ENCODE measurements at places on chromosomes 4 and X.

DNA sequence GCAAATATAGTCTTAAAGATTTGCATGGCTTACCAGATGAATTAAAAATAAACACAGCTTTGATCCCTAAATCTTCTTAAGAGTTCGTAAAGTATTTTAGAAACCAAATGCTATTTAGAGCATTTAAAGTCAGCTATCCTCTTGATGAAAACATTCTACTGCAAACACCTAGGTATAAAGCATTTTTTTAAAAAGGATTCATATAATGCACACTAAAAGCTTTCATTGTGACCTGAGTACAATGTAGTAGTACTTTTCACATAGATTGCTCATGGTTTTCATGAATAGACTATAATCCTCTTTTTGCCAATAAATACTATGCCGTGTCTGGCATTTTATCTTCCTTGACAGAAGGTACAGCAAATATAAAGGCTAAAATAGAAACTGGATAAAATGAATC is 805.1 kb upstream of the INTU start:
- DNase-seq: no peak

DNA sequence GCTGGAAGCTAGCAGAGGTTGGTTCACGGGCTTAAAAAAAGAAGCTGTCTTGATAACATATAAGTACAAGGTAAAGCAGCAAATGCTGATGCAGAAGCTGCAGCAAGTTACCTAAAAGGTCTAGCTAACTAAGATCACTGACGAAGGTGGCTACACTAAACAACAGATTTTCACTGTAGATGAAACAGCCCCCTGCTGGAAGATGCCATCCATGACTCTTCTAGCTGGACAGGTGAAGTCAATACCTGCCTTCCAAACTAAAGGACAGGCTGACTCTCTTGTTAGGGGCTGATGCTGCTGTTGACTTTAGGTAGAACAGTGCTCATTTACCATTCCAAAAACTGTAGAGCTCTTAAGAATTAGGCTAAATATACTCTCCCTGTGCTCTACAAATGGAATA is 99.5 kb downstream of the FBXW7 start:
- DNase-seq: no peak

DNA sequence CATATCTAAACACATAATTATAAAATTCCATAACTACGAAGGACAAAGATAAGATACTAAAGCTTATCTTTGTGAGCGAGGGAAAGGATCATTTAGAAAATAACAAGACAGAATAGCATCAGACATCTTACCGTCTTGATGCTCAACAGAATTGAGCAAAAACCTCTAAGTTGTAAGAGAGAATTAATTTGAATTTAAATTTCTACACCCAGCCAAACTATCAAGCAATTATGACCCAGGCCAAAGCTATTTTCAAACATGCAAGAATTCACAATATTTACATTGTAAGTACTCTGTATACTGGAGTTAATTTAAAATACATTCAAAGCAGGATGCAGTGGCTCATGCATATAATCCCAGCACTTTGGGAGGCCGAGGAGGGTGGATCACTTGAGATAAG is 16.5 kb downstream of the CLOCK start:
- DNase-seq: no peak

- no peak for DNase-seq
Measured at GRCh38 chr4:118968005-118968404, 79.4 kb downstream of the SYNPO2 start.

- DNase-seq: no peak
Measured at GRCh38 chr4:47624031-47624441, 139.0 kb downstream of the ATP10D start.

- no peak for DNase-seq
Measured at GRCh38 chr4:168876106-168876505, 133.9 kb downstream of the CBR4 start.

- no peak for DNase-seq
Measured at GRCh38 chr4:7610841-7611240, 176.1 kb upstream of the PSAPL1 start.

- no peak for DNase-seq
Measured at GRCh38 chr4:47049347-47049746, 18.0 kb downstream of the GABRB1 start.

DNA sequence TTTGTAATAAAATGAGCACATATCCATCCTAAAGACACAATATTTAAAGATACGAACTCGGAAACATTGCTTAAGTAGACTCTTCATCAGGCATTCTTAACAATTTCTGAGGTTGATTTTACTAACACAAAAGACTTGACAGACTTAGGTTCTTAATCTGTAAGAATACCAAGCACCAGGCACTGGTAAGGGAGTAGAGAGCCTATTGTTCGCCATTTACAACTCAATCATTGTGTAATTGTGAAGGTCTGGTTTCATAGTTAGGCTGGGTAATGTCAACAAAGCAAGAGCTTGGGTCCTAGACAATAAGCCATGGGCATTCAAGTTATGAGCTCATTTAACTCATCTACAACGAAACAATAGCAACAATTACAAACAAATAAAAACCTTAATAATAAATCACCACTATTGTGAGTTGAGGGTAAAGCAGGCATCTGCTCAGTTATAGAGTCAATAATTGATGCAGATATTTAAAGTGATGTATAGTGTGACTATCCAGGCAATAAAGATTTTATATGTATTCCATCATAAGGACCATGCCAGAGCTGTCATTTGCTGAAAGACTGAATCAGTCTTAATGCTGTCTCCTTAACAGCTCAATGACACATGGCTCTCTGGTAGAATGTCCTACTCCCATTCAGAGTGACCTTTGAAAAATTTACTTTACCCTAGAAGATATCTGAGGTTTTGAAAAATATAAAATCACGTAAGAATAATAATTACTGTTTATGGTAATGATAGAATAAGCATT is 664.0 kb upstream of the PCDH7 start:
- no peak for DNase-seq

GRCh38 chr4:7153711-7154110 is 38.6 kb upstream of the SORCS2 start:
- no peak for DNase-seq
